Activated CD4-positive, alpha-beta T cell treated with anti-CD3 and anti-CD28 coated beads, Interleukin-2, amount 50 U/mL, for 16 hours (primary cell): ENCODE measurements at places on chromosomes 5 and 9.

DNA sequence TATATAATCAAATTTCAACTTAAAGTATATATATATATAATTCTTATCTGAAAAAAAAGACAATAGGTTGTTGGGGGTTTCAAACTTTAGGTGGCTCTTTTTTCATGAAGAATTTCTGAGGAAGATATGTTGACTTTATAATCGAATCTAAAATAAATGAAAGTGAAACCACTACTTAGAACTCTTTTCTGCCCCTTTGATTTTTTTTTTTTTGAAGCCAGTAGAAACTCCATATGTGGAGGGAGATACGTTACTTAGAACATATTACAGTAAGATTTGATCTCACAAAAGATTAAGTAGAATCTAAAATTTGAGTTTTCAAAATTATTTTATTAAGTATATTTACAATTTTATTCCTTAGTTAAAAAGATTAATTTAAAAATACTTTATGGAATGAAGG, 96.9 kb downstream of the ATG10 start:
- DNase-seq, result no peak

- no peak for DNase-seq
Measured at GRCh38 chr9:117526674-117527073, 111.8 kb upstream of the ASTN2 start.

GRCh38 chr9:21455320-21455719, 15.1 kb downstream of the IFNA1 start:
- no peak for DNase-seq

- DNase-seq, result no peak
Measured at GRCh38 chr5:14716755-14717752, 52.5 kb downstream of the OTULIN start.

DNA sequence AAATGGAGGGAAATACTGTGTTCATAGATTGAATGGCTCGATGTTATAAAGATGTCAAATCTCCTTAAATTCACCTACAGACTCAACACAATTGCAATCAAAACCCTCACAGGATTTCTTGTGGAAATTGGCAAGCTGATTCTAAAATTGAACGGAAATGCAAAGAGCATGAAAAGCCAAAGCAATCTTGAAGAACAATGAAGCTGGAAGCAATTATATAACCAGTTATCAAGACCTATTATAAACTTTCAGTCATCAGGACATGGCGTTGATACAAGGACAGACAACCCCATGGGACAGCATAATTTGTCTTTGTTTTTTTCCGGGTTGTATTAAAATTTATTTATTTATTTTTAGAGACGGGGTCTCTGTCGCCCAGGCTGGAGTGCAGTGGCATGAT, 53.5 kb upstream of the OTULINL start:
- no peak for DNase-seq

DNA sequence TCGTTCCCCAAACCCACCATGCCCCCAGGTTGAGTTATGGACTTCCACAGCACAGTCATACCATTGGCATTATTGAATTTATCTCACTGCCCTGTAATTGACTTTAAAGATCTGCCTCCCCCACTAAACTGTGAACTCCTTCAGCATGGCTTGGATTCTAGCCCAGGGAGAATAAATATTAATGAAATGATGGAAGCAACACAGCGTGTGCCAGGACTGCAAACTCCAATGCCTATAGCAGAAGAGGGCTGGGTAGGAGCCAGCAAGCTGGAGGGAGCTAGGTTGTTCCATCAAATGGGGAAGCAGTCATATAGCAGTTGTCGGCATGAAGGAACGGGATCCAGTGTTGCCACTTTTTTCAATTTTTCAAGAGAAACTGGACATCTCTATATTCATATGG, 69.0 kb upstream of the MSX2 start:
- DNase-seq, result no peak

GRCh38 chr9:79567671-79568098, 4.1 kb upstream of the TLE4 start:
- no peak for DNase-seq

GRCh38 chr9:33820231-33820745, 3.3 kb downstream of the UBE2R2 start:
- no peak for DNase-seq

DNA sequence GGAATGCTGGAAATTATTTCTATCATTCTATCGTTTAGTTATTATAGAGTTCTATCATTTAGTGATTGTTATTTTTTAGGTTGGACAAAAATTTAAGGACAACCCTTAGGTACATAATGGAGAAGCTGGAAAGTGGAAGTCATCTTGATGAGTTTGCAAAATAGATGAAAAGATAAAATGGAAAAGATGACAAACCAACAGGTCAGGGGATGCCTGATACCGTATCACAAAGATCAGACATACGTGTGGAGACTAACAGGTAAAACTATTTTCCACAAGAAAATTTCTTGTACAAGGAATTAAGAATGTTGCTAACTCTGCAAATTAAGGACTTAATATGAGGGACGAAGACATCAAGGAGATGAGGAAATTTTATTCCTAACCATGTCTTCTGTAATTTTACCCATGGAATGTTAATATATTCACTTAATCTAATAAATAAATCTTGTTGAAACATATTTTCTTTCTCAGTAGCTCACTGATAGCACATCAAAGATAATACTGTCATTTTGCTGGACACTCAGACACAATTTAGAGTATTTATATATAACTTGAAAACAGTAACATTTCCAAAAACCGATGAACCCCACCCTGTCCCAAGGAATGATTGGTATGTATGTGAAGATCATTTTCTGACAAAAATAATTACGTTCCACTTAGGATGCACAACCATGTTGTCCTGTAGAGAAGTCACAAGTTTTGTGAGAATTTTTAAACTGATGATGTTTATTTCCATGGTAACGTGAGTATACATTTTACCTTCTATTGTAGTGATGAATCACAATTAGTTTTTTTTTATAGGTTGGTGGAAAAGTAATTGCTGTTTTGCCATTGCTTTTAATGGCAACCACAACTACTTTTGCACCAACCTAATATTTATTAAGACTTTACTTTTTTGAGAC, 2.6 kb downstream of the LURAP1L start:
- DNase-seq, result no peak

DNA sequence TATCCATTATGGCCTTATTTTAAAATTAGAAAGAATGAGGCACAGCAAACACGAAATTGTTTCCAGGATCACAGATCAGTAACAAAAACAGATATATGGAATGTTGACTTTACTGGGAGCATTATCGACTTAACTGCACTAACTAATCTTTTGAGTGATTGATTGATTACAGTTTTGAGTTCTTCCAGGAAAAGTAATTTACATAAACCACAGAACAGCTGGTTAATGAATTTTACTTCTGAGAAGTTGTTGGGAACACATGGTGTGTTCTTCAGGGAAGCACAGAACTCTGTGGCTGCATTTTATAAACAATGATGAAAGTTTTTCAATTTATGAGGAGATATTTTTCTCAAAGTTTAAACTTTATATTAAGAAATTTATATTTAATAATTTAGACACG, 802.4 kb upstream of the ACO1 start:
- DNase-seq, result no peak

GRCh38 chr5:317086-317811, 4.3 kb upstream of the AHRR start:
- peak; percentile 66 for DNase-seq

- DNase-seq, result no peak
Measured at GRCh38 chr5:124104821-124105220, 592.8 kb downstream of the CSNK1G3 start.

- peak; percentile 16 for DNase-seq
Measured at GRCh38 chr5:41695920-41696582, 174.2 kb downstream of the OXCT1 start.

GRCh38 chr5:148746826-148747535, 79.4 kb upstream of the ADRB2 start:
- DNase-seq, result no peak

GRCh38 chr5:2371419-2371710, 380.1 kb downstream of the IRX2 start:
- no peak for DNase-seq

GRCh38 chr5:155368490-155368889, 354.9 kb downstream of the KIF4B start:
- DNase-seq, result no peak

- DNase-seq, result no peak
Measured at GRCh38 chr5:74243634-74244033, 396.9 kb downstream of the ENC1 start.

- no peak for DNase-seq
Measured at GRCh38 chr5:138793575-138793974, 40.4 kb downstream of the CTNNA1 start.

- DNase-seq, result no peak
Measured at GRCh38 chr5:145443366-145443765, 391.8 kb downstream of the PRELID2 start.

GRCh38 chr9:19922476-19923118, 133.8 kb upstream of the SLC24A2 start:
- DNase-seq, result no peak

- no peak for DNase-seq
Measured at GRCh38 chr5:7881816-7882215, 12.9 kb downstream of the MTRR start.

DNA sequence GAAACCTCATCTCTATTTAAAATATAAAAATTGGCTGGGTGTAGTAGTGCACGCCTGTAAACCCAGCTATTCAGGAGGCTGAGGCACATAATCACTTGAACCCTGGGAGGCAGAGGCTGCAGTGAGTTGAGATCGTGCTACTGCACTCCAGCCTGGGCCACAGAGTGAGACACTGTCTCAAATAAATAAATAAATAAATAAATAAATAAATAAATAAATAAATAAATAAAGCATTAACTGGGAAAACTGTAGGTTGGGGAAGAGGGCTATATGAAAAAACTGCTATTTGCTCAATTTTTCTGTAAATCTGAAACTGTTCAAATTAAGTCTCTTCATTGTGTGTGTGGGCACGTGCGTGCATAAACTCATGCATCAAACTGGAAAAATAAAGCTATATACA, 59.9 kb upstream of the RAPGEF6 start:
- no peak for DNase-seq

- DNase-seq, result no peak
Measured at GRCh38 chr9:30534455-30534854, 1850.0 kb upstream of the ACO1 start.

GRCh38 chr9:96258967-96259366, 43.0 kb downstream of the HSD17B3 start:
- DNase-seq, result no peak

DNA sequence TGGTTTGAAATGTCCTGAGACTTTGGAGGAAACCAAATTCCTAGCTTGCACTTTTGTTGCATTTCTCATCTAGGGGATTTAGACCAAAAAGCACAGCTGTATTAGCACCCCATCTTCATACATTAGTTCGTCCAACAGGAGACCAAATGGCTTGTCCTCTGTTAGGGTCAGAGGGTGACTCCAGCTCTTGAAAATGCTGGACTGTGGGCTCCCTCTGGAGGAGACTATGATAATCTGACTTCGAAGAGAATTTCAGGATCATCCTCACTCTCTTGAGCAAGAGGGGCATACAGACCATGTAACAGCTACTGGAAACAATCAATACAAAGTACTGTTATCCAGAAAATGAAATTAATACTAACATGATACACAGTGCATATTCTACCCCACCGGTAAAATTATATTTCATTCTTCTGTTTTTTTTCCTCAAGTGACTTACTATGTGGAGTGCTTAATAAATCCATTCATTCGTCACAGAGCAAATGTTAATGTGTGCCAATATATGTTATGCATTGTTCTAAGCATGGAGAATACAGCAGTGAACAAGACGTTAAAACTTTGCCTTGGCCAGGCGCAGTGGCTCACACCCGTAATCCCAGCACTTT, 63.7 kb upstream of the PPP2CA start:
- DNase-seq, result peak; percentile 51

GRCh38 chr9:102534031-102534430, 461.1 kb upstream of the CYLC2 start:
- no peak for DNase-seq

- DNase-seq, result no peak
Measured at GRCh38 chr9:95088421-95089161, 228.9 kb downstream of the FANCC start.

DNA sequence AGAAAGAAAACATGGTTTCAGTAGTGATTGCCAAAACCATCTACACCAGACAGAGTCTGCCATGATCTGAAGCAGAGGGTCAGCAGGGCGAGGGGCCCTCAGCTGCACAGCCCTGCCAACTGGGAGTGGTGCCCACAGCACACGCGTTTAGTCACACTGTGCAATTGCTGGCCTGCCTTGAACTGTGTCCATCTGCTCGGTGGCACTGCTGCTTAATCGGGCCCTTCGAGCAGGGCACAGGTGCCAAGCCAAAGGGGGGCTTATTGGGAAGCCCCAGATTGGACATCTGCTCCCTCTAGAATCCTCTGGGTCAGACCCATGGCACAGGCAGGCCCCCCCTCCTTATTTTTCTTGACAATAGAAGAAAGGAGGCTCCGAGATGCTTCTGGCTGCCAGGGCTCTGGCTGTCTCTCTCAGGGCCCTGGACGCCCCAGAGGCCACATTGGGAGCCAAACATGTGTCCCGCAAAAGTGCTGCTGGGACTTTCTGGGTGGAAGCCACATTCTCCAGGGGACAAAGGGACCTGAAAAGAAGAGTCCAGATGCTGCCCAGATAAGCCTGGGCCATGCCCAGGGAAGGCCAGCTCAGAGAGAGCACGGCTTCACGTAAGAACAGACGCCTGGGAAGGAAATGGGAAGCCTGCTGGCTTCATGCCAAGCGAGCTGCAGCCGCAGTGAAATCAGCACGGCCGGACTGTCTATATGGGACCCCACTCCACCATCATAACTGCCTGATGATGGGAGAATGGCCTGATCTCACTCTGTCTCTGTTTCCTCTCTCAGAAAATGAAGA, 349.2 kb downstream of the GADD45G start:
- no peak for DNase-seq

DNA sequence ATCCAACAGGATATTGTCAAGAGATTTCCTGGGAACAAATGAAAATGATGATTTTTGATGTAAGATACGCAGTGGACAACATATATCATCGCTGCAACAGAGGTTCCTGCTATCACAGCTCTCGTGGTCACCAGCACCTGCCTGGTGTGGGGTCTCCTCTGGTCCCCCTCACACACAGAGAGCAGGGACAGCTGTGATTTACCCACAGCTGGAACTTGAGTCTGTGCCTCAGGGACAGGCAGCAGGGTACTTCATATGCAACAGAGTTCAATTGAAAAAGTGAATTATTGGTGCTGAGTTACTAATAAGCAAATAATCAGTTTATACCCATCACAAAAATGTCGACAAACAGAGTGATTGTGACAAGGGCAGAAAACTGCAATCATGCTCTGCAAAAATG, 93.4 kb downstream of the LMX1B start:
- no peak for DNase-seq

GRCh38 chr5:22058620-22059019, 794.5 kb downstream of the CDH12 start:
- no peak for DNase-seq

DNA sequence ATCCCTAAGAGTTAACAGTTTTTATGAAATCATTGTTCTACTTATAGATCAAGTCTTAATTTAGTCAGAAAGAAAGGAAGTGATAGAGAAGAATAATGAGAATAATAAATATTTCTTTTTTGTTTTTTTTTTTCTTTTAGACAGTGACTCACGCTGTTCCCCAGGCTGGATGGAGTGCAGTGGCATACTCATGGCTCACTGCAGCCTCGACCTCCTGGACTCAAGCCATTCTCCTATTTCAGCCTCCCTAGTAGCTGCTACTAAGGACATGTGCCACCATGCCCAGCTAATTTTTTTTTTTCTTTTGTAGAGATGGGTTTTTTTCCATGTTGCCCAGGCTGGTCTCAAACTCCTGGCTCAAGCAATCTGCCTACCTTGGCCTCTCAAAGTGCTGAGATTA, 11.0 kb downstream of the IFNA21 start:
- no peak for DNase-seq
